Stimulated activated naive CD4-positive, alpha-beta T cell treated with Interleukin-2 at 50 U/mL for 16 hours (primary cell): ENCODE measurements at places on chromosomes 3 and 15.

DNA sequence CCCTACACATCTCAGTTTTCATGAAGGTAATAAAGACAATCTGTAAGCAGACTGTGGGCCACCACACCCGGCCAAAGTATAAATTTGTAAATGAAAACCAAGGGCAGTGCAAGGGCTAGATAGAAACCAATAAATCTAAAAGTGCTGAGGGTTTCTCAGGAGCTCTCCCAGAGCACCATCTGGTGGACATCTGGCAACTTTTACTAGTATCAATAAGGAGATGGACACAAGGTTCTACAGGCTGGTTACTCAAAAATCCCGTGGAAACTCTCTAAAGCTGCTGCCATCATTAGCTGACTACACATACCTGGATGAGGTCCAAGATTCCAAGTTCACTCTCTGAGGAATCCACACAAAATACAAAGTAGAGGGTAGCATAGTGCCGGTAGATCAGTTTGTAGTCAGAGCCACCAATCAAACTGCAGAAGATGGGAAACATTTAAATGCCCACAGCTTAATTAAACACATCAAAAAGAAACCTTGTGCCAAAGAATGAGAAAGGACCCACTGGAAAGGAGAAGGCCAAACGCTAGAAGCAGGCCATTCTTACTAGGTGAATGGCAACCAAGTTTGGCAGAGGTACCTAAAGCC is 5.5 kb downstream of the AP3S2 start:
- no peak for DNase-seq

DNA sequence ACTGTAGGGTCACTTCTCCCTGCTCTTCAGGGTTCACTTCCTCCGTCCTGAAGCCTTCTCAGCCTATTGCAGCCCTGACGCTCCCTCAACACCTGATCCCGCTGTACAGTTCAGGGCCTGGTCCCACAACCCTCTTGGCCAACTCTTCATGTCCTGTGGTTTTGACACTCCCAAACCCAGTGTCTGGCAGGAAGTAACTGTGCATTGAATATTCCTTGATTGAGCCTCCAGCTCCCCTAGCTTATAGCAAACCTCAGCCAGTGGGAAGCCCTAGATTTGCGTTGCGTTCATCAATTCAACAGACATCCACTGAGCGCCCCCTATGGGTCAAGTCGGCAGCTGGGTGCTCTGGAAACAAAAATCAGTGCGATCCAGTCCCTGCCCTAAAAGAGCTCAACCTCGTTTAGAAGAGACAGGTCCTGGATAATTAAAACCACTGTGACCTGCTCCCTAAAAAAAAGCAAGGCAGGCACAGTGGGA is 13.5 kb downstream of the UBAP1L start:
- DNase-seq = peak; percentile 20

DNA sequence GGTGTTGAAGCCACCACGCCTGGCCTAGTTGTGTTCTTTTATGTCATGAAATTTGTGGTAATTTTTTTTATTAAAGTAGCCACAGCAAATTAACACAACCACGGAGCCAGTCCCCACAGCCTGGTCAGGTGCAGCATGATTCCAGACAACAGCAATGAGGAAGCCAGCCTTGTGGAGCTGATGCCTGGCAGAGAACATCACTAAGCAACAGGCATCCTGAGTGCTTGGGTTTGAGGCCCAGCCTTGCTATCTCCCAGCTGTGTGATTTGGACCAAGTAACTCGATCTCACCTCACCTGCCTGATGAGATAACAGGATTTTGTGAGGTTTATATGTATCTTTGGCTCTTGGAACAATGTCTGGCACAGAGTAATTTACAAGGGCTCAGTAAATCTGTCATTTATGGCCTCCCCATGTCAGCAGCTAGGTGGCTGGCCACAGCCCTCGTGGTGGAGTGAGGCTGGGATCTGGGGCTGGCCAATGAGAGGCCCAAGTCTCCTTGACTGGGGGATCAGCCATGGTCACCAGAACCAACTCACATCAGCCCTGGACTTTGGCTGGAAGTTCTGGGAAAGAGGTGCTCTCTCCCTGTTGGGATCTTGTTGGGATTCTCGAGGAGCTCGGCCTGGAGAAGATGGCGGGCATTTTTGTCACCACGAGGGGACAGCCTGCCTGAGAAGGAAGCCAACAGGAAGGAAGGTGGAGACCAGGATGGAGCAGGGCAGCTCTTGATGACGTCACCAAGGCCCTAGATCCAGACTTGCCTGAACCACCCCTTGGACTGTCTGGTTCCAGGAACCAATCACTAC is 22.8 kb upstream of the FLNB start:
- no peak for DNase-seq

DNA sequence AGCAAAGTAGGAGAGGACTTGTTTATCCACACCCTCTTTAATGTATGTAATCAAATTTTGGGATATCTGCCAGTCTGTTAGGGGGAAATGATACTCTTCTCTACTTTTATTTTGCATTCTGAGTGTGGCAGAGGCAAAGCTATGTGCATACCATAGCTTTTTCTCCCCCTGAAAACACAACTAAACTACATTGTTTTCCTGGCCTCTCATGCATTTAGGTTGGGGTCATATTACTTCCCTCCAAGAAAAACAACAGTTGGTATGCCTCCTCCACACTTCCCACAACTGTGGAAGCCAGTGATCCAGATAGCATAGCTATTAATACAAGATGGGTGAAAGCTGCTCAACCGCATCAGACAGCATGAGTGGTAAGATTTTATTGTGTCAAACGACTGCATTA is 6.9 kb downstream of the RPL15 start:
- no peak for DNase-seq

DNA sequence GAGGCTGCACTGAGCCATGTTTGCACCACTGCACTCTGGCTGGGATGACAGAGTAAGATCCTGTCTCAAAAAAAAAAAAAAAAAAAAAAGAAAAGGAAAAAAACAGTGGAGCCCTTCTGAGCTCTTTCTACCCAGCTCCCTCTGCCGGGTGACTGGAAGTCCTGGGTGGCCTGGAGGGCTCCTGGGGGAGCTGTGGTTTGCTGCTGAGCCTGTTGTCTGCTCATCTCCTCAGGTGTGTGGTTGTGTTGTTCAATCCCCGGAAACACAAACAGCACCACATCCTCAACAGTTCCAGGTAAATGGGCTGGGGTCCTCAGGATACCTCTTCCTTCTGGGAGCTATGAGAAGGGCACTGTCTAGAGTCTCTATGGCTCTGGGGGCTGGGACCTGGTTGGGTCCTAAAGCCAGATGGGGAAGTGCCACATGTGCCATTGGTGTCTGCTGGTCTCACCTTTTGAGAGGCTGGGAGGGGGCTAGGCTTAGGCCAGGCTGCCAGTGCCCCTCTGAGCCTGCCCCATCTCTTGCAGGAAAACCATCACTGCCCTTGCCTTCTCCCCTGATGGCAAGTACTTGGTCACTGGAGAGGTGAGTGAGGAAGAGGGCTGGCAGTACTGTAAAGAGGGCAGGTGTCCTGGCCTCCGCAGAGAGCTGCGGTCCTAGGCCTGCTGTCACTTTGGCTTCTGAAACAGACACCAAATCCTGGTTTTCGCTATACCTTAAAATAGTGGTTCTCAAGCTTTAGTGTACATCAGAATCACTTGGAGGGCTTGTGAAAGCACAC is 17.1 kb upstream of the JMJD7 start:
- DNase-seq = no peak

- no peak for DNase-seq
These were observed 55.7 kb downstream of the MB21D2 start for GRCh38 chr3:192861972-192862371.

GRCh38 chr15:75532413-75533250 is 46.5 kb downstream of the PTPN9 start:
- DNase-seq = no peak

- DNase-seq = no peak
These were observed 40.0 kb upstream of the TRH start for GRCh38 chr3:129934234-129935123.

GRCh38 chr15:74036271-74037170 is 42.0 kb downstream of the PML start:
- DNase-seq = no peak
